ENCODE measurements at places on chromosomes 13 and 19.

GRCh38 chr19:32719611-32720059 is at the start of gene TDRD12:
TDRD12 (plus strand) TSS chr19:32719767; CDS start chr19:32720073, 306 bp downstream.
- no peak for DNase-seq

- DNase-seq, result no peak
Observed at GRCh38 chr13:106381091-106381490, 154.4 kb downstream of the EFNB2 start.

GRCh38 chr19:38032151-38032550 is 125.1 kb downstream of the SIPA1L3 start:
- no peak for DNase-seq

- no peak for DNase-seq
Observed at GRCh38 chr19:12799742-12800465, 1.7 kb downstream of the PRDX2 start.

GRCh38 chr13:105627270-105627669 is 908.2 kb downstream of the EFNB2 start:
- no peak for DNase-seq

GRCh38 chr19:43731846-43732245 is 16.0 kb downstream of the IRGC start:
- DNase-seq, result peak; percentile 9

- DNase-seq, result no peak
Observed at GRCh38 chr13:40315416-40316064, 350.9 kb downstream of the FOXO1 start.

- peak; percentile 92 for DNase-seq
Observed at GRCh38 chr19:7522072-7522922, at the start of gene MCOLN1. MCOLN1 (plus strand) TSS chr19:7522624; CDS start chr19:7522751, 127 bp downstream.

GRCh38 chr19:18259893-18260292 is 14.4 kb downstream of the IQCN start:
- DNase-seq, result no peak

DNA sequence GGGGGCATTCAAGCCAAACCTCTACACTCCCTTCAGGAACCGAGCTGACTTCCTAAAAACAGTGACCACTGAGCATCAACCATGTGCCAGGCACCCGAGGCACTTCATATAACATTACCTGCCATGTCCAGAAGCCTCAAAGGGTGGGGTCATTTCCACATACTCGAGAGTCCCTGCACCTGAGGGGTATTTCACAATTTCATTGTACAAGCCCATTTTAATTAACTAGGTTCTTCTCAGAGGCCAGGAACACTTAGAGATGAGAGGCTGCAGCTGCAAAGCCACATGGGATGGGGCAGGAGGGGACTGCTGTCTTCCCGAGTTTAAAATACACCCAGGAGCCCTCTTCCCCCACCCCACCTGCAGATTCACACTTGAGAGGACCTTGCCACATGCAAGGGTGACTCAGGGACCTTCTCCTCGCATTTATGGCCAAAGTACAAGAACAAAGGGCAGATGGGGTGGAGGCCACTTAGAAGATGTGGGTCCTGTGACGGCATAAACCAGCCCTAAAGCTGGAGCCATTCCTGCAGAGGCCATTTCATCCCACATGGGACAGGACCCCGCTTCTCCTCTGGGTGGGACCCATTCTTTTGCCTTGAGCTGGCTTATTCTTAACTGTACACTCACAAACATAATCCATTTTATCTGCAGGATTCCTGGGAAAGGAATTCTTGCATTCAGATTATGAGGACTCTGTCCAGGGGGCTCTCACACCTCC is 43.9 kb downstream of the RAB20 start:
- no peak for DNase-seq

GRCh38 chr13:51005566-51005965 is 96.0 kb downstream of the RNASEH2B start:
- no peak for DNase-seq

- DNase-seq, result no peak
Observed at GRCh38 chr19:46721269-46722003, 4.5 kb upstream of the PRKD2 start.

DNA sequence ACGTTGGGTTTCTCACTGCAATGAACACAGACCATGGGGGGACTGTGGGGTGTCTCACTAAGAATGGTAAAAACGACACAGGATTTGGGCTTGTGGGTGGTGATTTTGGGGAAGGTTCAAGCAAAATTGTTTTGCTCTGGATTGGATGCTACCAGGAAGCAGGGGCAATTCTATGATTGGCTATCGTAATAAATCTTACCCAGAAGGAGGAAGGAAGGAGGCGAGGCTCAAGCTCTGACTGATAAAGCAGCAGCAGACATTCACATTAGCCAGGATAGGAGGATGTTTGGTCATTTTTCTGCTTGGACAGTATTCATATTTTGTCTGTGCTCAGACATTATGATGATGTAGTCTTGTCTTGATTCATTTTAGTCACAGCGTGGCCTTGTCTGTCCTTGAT is 1.5 kb downstream of the ZNF576 start:
- no peak for DNase-seq

DNA sequence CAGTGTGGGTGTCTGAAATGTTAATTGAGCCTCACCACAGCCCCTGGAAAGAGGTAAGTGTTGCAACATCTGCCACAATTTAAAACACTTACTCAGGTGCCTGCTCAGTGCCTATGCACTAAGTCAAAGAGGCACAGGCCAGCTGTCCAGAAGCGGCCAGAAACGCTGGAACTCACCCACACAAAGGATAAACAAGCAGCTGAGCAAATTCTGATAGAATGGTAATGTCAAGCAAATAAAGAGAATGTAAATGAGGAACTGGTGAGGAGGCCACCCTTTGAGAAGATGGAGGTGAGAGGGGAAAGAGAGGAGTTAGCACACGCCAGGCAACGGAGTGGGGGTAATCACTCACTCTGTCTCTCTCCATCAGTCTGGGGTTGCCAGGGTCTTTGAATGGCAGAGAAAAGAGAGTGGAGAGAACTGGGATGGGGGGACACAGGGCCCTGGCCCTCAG is 67.7 kb upstream of the SERP2 start:
- peak; percentile 47 for DNase-seq

- no peak for DNase-seq
Observed at GRCh38 chr13:27919934-27920676, at the start of gene PDX1. PDX1 (plus strand) TSS chr13:27920000; CDS start chr13:27920139, 139 bp downstream.

GRCh38 chr13:32031815-32032370 is 319 bp downstream of the FRY start:
- no peak for DNase-seq

GRCh38 chr19:8085598-8086408 is 33.2 kb downstream of the CCL25 start:
- no peak for DNase-seq

- DNase-seq, result no peak
Observed at GRCh38 chr19:35675589-35676140, 9.3 kb downstream of the UPK1A start.

DNA sequence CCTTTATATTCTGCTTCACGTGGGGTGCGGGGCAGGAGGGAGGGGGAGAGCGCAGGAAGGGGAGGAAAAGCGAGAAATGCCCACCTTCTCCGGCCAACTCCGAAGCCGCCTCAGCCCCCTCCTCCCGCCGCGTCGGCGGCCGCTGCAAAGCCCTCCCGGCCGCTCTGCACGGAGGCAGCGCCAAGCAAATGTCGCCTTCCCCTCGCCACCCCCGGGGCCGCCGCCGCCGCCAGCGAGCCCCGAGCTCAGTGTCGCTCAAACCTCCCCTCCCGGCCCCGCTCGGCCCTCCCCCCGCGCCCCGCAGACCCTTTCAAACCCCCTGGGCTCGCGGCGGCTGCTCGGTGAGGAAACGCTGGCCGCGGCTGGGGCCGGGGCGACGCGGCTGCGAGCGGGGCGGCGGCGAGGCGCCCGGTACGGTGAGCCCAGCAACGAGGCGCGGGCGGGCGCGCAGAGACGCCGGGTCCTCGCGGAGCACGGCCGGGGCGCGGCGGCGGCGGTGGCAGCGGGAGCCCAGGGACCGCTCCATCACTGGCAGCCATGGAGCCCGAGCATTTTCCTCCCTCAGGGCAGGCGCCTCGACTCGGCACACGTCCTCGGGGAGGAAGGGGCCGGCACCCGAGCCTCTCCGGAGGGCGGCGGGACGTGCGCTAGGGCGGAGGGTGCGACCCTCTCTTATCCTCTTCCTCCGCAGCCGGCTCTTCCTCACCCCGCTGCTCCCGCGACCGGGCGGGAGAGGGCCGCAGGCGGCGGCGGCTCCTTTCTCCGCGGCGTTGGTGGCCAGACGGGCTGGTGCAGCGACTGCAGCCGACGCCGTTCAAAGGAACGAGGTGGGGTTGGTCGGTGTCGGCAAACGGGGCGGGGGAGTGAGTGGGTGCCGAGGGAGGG is 463 bp upstream of the TSC22D1 start:
- no peak for DNase-seq

DNA sequence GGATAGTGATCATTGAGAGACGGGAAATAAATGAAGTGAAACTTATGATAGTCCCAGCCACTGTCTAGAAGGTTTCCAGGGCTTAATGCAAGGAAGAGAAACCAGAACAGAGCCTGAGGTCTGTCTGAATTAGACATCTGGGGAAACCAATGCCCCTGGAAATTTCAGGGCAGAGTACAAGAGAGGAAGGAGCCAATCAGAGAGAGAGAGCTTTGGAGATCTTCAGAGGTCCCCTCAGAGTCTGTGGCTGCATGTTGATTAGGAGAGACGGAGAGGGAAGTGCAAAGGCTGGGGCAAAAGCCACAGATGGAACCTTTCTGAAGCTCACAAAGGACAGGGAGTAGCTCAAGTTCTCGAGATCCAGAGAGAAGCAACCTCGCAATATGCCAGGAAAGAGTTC is 378.0 kb downstream of the DNAJC15 start:
- DNase-seq, result no peak

Measured in Jurkat, Clone E6-1 (cell line).